Mesenteric fat pad (tissue), 1 donor: ENCODE measurements at places on chromosomes 2 and 18. TPM values are rescaled to one million over a fixed set of nuclear protein-coding genes. Genes with fewer than 3 reads are reported as not detected.

Gene BBS5
- total RNA-seq, result 10.3 TPM

Gene VSNL1
- total RNA-seq, result not detected

Gene RASGRP3
- 16.1 TPM for total RNA-seq

Gene CLIP4
- 48.2 TPM for total RNA-seq

Gene RAPGEF4
- total RNA-seq, result 10.4 TPM

Gene MATN3
- total RNA-seq, result 1.2 TPM

Gene ADCYAP1
- total RNA-seq, result 0.55 TPM
